Right ventricle myocardium inferior (tissue), 1 donor: ENCODE measurements at places on chromosomes 4 and X.

- DNase-seq: no peak
These were observed 148.8 kb downstream of the POLA1 start for GRCh38 chrX:24842486-24842885.

- DNase-seq: no peak
These were observed 185.7 kb upstream of the NRK start for GRCh38 chrX:105636667-105637066.

DNA sequence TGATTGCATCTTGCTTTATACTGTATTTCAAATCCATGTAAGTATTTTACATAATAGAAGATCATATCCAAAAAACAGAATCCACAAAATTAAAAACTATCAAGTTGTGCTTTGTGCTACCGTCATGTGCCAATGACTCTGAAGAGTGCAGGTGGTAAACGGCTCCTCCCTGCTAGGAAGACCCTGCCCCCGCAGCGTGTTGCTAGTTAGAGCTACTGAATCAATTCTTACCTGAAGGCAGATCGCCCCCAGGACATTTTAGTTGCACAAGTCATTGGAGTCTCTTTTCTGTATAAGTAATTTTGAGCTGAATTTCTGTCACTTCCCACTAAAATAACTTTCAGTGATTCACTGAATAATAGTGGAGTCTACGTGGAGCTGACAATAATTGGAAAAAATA lies 599.5 kb upstream of the ZFP42 start:
- no peak for DNase-seq

DNA sequence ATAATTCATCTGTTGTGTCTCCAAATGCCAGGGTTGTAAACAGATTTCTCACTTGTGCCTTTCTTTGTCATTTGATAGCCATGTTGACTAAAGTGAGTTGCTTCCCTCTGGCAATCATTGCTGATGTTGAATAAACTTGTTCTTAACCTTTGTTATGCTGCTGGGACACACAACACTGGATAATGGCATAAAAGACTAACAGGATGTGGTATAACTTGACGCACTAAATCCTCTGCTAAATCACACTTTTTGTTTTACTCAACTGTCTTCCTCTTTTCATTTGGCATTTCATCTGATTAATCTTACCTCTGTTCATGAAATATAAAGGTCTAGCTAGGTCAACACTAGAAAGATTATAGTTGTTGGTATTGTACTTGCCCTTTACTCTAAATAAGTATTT lies 17.6 kb upstream of the CXCL5 start:
- DNase-seq: no peak

DNA sequence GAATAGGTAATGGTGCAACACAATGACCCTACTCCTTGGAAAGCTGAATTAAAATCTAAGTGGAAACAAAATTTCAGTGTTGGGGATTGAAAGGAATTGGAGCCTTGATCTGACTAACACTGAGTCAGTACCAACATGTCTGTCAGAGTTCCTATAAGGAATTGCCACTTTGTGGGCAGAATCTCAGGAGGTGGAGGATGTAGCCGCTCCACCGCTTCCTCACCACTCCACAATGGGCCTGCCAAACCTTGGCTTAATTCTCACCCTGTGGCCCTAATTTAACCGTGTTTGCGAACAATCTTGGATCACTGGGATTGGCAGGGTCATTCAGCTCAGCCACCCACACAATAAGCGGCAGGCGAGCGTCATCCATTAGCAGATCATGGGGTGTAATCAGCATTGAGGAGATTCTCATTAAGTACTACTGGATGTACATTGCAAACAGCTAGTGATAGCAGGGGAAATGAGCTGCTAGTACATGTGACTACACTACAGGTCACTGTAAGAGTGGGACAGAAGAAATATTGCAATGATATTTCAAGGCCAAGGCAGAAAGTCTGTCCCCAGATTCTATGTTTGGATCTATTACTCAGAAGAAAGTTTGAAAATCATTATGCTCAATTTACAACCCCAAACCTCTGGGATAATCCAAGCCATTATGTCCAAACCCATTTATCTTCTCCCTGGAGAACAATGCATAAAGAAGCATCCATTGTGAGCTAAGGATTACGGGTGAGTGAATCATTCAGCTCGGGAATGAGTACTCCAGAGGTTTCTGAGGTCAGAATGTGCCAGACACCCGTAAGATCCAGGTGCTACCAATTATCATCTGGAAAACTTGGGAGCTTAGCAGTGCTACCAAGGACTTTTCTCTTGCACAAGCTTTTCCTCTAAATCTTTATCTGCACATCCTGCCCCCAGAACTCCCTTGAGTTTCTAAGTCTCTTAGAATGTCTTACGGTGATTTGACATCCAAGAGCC lies 5.8 kb downstream of the SRPX start:
- no peak for DNase-seq

DNA sequence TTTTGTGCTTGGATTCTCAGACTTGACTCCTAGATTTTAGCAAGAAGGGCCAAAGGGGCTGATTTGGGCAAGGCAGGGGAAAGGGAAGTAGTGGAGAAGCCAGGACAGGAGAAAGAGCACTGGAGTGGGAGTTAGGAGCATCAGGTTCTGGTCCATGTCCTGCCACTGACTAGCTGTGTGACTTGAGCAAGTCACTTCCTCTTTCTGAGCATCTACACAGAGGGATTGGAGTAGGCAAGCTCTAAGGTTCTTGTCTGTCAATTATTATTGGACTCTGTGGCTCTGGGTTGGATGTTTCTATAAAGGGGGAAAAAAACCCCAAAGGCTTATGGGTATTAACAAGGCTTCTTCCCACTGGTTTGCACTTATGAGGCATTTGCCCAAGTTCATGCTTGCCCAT lies 24.4 kb downstream of the PLAC1 start:
- DNase-seq: no peak

GRCh38 chrX:53511322-53511721 lies 77.2 kb upstream of the HSD17B10 start:
- no peak for DNase-seq

GRCh38 chrX:55598333-55598732 lies 24.9 kb upstream of the FOXR2 start:
- no peak for DNase-seq

- no peak for DNase-seq
These were observed 883 bp upstream of the KLHL4 start for GRCh38 chrX:87516717-87517121.

- no peak for DNase-seq
These were observed 2.9 kb downstream of the UGT8 start for GRCh38 chr4:114601304-114602052.

GRCh38 chr4:67437974-67438713 lies 107.2 kb downstream of the CENPC start:
- no peak for DNase-seq

- no peak for DNase-seq
These were observed 31.1 kb upstream of the CLNK start for GRCh38 chr4:10715696-10716095.

GRCh38 chrX:135463937-135464336 lies 42.2 kb downstream of the SMIM10L2A start:
- no peak for DNase-seq

- peak; percentile 26 for DNase-seq
These were observed 49.3 kb upstream of the HMX1 start for GRCh38 chr4:8920969-8921368.

DNA sequence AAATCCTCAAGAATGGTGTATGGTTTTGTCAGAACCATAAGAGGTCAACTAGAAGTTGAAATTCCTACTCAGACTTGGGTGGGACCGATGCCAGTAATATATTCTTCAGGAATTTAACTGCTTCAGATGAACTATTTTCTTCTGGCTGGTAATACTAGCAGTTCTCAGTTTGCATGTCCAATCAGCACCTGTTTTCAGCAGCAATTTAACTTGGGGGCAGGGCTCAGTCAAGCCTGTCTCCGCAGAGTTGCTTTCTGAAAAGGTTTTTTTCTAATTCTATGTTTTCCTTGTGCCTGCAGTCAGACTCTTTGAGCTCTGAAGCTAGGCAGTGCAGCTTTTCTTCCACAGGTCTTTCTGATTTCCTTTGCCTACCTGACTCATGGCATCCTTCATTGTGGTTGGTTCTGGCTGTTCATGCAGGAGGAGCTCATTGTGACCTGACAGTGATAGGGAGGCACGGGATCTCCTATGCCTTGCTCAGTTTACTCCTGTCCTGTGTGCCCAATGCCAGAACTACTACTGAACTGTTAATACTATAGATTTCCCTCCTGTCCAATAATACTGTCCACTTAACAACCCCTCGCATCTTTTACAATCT lies 17.3 kb upstream of the FMR1 start:
- no peak for DNase-seq

GRCh38 chr4:81919810-81920209 lies 448.1 kb upstream of the RASGEF1B start:
- peak; percentile 42 for DNase-seq
